Muscle of back (tissue), 13 donors: ENCODE measurements at places on chromosomes 7 and 10.

DNA sequence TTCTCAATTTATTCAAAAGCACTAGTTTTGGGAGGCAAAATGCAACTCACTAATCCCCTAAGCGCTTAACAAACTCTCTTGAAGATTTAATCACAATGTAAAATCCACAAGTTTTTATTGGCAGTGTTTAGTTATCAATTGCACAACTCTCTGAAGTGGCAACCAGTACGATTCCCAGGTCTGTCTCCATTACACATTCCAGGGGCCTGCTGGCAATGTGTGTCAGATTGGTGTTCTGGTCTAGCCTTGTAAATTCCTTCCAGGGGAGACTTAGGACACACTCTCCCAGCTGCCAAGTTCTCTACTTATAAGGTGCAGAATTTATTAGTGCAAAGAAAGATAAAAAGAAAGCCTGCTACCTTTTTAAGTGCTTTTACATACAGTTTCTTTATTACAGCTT lies 164.7 kb upstream of the HPS1 start:
- DNase-seq, result peak; percentile 15

DNA sequence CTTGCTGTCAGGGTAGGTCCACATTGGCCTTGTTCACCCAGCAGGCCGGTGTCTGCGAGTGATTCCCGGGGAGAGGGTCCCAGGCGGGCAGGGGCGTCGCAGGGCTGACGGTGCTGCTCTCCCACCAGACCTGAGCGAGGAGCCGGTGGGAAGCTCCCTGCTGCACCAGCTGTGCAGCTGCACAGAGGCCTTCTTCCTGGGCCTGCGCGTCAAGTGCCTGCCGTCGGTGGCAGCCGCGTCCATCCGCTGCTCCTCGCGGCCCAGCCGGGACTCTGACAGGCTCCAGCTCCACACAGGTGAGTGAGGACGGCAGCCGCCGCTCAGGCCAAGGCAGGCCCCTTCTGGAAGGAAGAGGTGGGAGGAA lies 14.6 kb downstream of the AMZ1 start:
- no peak for DNase-seq

DNA sequence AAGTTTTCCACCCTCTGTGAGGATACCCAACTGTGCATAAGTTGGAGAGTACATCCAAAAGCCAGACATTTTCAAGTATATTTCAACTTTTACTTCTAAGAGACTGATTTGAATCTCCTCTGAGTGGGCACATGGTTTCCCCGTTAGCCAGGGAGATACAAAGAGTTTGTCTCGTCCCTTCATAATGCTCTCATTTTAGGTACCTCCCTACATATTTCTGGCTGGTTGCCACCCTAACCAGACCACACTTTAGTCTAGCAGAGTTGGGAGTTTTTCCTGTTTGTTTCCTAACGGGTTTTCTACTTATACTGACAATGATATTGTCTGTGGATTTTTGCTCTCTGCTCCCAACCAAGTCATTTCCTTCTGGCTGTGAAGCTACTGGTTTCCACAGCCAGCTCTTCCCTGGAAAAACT lies 180.3 kb downstream of the CCDC71L start:
- no peak for DNase-seq

DNA sequence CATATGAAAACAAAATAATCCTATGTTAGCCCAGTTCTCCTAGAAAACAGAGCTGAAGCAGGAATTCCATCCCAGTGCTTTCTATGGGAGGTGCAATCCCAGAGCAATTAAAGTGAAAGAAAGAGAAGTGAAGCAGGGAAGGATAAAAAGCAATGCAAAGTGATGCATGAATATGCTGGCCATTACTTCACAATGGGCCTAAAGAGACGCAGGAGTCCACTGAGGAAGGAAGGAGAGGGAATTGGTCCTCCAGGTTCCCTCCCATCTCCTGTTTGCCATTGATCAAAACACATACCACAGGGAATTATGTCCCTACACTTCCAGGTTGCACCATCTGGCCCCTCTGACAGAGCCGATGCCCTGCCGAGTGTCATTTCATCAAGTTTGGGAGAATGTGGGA lies 392.2 kb upstream of the NFE2L3 start:
- no peak for DNase-seq

- DNase-seq, result peak; percentile 64
Measured at GRCh38 chr10:88389456-88389855, 193.7 kb downstream of the RNLS start.

DNA sequence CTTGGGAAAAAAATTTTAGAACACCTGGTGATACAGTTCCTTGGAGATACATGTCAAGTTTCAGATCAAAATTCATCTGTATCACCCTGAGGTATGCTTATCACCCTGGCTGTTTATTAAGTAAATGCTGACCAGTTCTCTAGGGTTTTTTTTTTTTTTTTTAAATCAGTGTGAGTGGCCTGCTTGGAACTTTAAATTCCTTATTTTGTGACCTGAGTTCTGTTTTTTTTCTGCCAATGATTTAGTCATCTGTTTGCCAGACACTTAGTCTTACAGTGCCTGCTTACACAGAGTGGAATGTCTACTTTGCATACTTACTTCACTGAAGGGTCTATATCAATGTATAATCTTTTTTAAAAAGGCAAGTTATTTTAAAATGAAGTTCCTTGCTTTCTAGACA lies 1.8 kb downstream of the TSPAN13 start:
- no peak for DNase-seq
